ENCODE measurements at places on chromosomes 2 and 18.
A peak's percentile ranks its signal among the peaks of the same experiment; 100 is the strongest.

DNA sequence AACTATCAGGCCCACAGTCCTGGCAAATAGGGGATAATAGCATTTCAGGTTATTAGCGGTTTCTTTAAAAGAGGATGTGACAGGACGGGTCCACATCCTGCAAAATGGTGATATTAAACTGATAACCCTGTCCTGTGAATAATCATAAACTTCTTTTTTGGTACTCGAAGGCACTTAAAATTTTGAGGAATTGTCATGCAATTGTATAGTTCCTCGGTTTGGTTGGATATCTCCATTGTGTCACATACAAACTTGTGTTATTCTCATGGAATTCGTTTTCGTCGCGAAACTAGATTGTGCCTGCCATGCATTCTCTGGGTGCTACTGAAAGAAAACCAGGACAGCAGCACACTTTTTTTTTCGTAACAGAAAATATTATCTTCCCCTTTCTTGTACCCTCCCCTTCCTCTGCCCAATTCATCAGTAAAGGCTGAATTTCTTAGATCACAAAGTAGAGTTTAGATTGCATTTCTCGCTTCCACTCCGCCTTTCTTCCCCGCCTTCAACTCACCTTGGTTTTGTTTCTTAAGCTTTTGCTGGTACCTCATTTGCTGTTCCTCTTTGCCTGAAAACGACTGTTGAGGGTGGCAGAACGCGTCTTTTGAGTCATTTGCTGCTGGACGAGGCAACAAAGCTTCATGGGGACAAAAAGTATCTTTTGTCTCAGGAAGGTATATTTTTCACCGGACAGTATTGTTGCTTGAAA lies 1.3 kb downstream of the CERS6 start:
- no peak for DNase-seq

- DNase-seq = no peak
These were observed 18.4 kb downstream of the PREPL start for GRCh38 chr2:44342854-44343253.

GRCh38 chr2:185161701-185162100 lies 563.4 kb downstream of the ZNF804A start:
- no peak for DNase-seq

GRCh38 chr2:217156801-217157200 lies 296.9 kb upstream of the TNP1 start:
- no peak for DNase-seq

DNA sequence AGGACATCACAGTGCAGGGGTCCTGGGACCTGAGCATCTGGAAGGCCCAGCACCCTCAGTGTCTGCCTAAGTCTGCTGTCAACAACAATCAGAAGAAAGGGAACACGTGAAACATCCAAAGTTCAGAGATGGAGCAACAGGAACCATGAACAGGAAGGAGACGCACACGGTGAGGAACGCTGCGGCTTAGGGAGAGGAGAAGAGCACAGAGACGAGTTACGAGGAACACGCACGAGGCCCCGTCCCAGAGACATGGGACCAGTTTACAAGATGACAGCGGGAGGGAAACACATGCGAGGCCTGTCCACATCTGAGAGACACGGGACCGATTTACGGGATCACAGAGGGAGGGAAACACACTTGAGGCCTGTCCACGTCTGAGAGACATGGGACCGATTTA lies 2.9 kb upstream of the KCNG2 start:
- no peak for DNase-seq

DNA sequence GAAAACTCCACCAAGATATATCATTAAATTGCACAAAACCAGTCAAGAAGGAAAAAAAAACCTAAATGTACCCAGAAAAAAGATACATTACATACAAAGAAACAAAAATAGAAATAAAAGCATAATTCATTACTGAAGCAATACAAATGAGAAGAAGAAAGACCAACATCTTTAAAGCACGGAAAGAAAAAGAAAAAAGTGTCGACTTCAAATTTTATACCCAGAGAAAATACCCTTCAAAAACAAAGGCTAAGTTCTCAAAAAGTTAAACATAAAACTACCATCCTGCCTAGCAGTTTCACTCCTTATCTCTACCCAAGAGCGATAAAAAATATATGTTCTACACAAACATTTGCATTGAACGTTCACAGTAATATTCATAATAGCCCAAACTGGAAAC lies 82.0 kb downstream of the ATAD2B start:
- no peak for DNase-seq

DNA sequence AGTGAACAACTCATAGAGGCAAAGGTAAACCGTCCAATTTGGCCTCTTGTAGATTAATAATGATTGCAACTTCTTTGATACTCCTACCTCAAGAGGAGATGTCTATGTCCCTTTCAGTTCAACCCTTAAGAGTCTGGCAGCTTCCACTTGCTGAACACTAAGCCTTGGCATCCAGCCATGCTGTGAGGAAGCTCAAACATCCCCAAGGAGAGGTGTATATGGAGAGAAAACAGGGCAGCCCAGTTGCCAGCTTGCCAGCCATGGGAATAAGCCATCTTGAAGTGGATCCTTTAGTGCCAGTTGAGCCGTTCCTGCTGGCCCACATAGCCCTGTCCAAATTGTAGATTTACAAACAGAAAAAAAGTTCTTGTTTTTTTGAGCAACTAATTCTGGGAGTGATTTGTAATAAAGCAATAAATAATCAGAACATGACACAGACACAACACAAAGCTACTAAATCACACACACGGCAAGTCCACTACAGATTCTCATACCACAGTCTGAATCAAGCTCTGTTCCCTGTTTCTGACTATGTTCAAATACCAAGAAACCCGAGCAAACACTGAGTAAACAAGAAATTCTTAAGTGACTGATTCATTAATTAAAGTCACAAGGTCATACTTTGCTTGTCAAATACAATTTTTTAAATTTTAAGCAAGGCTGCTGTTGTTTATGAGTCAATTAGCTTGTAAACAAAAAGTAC lies 96.1 kb downstream of the PID1 start:
- no peak for DNase-seq

- DNase-seq = peak; percentile 59
These were observed 2.9 kb upstream of the MAL start for GRCh38 chr2:95022309-95023221.

- DNase-seq = no peak
These were observed 59.6 kb downstream of the SPIRE1 start for GRCh38 chr18:12598181-12598930.

- DNase-seq = no peak
These were observed 14.9 kb downstream of the DPP4 start for GRCh38 chr2:162058973-162059668.

- DNase-seq = no peak
These were observed 108.9 kb downstream of the TPO start for GRCh38 chr2:1521878-1522830.

DNA sequence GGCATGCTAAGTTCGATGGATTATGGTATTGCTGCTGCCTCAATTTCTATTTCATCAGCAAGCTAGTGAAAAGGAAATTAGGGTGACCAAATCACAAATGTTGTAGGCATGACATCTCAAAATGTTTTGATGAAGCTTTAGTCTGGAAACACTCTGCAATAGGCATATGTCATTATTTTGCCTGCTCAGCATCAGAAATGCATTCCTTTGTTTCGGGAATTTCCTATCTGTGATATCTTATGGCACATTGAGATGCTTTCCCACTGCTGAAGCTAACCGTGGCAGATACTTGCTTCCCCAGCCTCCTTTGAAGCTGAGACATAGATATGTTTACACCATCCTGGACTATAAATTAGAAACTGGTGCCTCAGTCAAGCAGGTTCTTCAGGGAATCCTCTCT lies 119.7 kb downstream of the CDC42EP3 start:
- no peak for DNase-seq

GRCh38 chr2:171553858-171554257 lies 31.6 kb downstream of the CYBRD1 start:
- no peak for DNase-seq

DNA sequence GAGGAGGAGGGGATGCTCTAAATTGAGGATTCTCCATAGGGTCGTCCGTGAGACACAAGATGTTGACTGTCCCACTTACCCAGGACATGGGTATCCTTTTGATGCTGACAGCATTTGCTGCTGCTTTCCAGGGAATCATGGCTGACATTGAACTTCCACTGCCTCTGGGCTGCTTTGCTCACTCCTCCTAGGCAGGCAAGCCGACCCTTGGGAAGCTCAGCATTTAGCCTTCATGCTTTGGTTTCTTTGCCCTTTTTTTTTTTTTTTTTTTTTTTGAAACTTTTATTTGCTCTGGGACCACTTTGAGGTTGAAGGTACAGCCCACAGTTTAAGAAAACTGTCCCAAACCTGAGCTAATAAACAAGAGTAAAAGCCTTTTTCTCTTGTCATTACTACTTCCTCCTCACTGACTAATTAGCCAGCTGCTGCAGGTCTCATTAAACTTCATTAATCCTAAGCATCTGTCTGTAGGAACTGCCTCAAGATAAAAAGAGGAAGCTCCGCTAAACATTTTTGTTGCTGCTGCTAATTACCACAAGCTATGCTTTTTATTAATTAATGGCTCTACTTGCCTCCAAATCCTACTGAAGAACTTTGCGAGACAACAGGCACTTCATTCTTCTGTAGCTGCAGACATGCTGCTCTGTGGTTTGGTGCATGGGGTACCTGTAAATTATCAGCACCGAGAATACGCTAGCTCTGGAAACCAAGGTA lies 125.4 kb downstream of the SPTBN1 start:
- no peak for DNase-seq

GRCh38 chr2:66840321-66841002 lies 405.5 kb downstream of the MEIS1 start:
- DNase-seq = no peak

DNA sequence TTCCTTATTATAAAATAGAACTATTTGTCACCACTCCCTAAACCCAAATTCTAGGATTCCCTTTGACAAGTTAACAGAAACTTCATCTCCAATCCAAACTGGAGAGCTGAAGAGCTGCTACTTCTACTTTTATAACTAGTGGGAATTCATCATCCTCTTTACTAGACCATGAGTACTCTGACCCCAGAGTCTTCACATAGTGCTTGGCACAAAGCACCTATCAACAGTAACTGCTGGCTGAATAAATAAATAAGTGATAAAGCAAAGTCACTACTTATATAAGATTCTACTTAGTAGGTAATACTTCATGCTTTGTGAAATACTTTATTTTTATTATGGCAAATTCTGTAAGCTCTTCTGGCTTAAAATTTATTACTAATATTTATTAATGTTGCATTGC lies 49.5 kb downstream of the DARS1 start:
- DNase-seq = no peak

DNA sequence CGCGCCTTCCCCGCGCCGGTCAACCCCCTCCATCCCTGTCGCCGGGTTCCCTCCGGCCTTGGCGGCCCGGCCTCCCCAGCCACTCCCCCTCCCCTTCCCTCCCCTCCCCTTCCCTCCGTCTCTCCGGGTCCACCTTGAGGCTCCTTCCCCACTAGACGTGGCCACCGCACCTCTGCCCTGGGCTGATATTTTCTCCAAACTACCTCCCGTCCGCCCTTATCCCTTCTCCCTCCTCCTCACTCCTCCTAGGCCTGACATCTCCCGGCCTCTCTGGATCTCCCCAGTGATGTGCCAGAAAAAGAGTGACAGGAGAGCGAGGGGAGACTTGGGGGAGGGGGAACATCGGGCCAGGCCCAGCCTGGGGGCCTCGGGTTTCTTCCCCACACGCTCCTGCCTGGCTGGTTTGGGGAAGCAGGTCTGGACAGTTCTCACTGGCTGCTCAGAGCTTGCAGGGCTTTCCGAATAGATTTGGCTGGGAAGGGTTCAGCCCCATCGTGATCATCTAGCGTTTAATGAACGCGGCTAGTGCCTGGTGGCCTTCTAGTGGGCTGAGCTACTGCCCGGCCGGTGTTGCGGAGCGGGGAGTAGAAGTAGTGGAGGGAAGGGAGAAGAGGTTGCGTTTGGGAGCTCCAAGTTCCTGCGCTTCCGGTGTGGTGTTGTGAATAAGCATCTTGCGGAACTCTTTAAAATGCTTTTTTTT lies 641 bp downstream of the MAPRE3 start:
- no peak for DNase-seq

DNA sequence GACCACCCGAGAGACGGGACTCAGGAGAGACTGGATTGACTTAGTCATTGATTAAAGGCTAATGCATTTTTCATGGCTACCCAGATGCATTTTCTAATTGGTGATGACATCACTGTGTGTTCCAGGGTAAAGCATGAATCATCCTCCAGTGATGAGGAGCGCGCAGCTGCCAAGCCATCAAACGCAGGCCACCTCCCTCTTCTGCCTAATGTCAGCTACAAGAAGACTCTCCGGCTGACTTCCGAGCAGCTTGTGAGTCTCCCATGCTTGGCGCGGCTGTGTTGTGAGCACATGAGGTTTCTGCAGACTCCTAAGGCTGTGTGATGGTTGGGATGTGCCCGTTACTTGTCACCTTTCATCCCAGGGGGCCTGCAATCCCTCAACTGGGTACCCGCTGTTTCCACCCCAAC lies 56.4 kb downstream of the LPIN1 start:
- DNase-seq = no peak

- no peak for DNase-seq
These were observed 146.8 kb upstream of the PXDN start for GRCh38 chr2:1891147-1891546.

DNA sequence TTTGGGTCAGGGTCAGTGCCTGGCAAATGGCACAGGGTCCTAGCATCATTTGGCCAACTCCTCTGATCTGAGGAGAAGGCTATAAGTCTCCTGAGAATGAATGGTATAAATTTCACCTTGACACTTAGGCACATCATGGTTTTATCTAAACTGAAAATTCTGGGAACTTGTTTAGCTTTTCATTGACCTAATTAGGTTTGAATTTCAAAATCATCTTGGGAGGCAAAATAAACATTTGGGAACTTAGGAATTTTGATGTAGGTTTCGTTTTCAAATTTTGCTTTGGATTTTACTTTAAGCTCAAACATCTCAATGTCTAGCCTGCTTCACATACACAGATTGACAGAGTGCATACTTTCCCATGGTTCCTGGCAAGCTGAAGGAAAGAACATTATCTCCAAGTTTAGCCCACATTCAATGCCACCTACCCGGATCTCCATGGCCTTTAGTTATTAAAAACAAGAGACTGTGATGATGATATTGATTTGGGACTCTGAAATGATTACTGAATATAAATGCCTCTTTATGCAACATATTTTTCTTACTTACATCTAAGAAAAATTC lies 44.5 kb downstream of the MYOM1 start:
- no peak for DNase-seq

GRCh38 chr18:2948038-2948437 lies 64.9 kb downstream of the LPIN2 start:
- DNase-seq = no peak

GRCh38 chr2:160290598-160290997 lies 90.5 kb upstream of the ITGB6 start:
- DNase-seq = no peak

- DNase-seq = no peak
These were observed 40.5 kb upstream of the PEX13 start for GRCh38 chr2:60976875-60977561.

- no peak for DNase-seq
These were observed 6.2 kb upstream of the ARMC9 start for GRCh38 chr2:231191896-231192872.

GRCh38 chr18:3401669-3402620 lies 48.0 kb upstream of the TGIF1 start:
- DNase-seq = no peak

GRCh38 chr2:11534746-11535484 lies 1.1 kb downstream of the GREB1 start:
- no peak for DNase-seq

- no peak for DNase-seq
These were observed 48.0 kb downstream of the BCL2L11 start for GRCh38 chr2:111168528-111169239.
